ENCODE measurements at places on chromosomes 12 and 14.

DNA sequence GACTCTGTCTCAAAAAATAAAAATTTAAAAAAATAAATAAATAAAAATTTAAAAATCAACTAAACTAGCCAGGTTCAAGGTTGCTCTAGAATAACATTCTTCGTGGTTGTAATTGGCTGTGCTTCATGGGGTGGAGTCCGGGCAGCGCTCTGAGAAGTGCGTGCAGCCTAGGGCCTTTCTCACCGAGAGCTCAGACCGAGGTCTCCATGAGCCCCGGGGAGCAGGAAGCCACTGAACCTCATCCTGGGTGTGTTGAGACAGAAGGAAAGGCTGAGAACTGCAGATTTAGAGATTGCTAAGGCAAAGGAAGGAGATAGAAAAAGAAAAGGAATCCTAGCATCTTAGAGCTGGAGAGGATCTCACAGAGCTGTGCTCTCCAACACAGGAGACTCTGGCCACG lies 14.7 kb downstream of the P2RX4 start:
- peak; percentile 76 for DNase-seq

DNA sequence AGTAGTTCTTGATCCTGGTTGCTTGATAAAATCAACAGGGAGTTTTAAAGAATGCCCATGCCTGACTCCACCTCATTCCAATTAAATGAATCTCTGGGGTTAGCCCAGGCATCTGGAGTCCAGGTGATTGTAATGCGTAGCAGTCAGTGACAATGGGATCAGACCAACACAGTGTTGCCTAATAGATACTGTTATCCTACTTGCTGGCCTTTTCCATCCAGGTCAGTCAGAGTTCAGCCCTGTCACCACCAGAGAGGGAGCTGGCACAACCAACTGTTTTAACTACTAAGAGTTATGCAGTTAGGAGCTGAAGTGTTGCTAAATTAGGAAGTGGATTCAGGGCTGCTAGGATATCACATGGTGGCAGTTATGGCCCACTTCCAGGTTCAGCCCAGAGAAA lies 107.1 kb downstream of the GPR135 start:
- no peak for DNase-seq

GRCh38 chr12:45907955-45908354 lies 82.4 kb downstream of the SCAF11 start:
- DNase-seq: no peak

DNA sequence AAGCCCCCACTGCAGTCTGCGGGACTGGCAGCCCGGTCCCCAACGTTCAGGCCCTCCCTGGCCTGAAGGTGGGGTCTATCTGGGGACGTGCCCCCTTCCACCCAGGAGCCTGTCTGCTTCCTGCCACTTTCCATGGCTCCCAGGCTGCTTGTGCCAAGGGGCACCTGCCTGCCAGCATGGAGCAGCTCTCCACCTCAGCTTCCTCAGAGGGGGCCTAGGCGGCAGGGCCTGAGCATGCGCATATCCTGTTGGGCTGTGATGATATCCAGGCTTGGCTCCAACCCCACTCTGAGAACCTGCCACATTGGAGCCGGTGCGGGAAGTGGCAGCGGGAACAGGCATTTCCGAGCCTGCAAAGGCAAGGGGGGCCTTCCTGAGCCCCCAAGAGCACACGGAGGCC lies 57.4 kb downstream of the FUT8 start:
- DNase-seq: no peak

- peak; percentile 41 for DNase-seq
Observed at GRCh38 chr12:131370791-131371347, 340.0 kb upstream of the SFSWAP start.

GRCh38 chr14:101851736-101852405 lies 90.4 kb downstream of the PPP2R5C start:
- no peak for DNase-seq

- no peak for DNase-seq
Observed at GRCh38 chr14:85112762-85113161, 417.2 kb upstream of the FLRT2 start.

DNA sequence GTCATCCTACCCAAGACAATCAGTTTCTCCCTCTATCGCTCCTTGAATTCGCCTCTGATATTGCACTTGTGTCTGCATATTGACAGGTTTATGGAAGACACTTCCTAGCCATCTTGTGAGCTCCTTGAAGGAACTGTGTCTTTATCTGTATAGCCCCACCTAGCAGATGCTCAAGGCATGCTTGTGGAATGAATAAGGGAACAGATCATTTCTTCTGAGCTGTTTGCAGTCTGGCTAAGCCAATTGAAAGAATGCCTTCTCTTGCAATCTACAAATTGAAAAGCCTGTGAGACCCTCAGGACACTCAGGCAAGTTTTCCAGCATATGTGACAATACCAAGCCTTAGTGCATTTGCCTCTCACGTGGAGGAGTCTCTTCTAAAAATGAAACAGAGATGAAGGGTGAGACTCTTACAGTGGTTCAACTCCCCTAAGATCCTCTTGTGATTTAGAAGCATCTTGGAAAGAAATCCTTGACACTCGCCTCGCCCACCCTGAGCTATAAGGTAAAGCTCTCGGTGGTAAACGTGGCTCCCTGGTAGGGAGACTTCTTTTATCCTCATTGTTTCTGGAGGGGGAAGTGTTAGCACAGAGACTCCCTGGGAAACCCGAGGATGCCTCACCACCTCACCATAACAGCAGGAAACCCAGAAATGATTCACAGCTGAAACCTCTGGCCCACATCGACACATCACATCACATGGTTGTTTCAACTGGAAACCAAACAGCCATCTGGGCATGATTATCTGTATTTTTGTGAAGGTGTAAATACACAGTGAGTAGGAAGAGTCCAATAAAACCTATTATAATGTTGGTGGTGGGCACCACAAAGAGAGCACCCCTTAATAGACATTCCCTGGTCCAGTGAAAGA lies 112.3 kb upstream of the BCL2L14 start:
- peak; percentile 78 for DNase-seq

DNA sequence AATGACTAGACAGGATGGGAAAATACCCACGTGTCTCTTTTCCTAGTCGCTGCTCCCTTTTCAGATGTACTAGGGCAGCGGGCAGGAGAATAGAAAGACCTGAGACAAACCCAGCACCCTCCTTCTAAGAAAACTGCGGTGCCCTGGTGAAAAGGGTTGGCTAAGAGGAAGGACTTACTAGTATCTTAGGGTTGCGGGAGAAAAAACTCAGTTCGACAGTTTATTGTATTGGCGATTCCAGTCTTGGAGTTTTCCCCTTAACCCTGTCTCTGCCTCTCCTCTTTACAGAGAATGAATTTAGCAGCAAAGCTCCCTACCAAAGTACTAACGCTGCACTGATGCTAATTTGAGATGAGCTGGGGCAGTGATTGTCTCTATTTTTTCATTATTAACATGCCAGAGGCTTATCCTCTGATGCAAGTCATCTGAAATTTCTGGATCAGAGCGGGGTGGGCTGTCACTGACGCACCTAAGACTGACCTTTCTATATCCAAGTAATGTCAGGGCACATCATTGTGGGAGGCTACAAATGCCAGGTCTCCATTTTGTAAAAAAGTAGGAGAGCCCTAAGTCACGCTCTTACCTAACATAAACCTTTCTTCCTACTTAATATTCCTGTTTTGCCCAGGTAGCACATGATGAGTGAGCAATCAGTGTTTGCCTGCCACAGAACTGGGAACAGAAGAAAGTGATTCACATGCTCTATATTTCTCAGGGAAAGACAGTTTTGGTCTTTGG lies 916 bp upstream of the PAWR start:
- DNase-seq: no peak

DNA sequence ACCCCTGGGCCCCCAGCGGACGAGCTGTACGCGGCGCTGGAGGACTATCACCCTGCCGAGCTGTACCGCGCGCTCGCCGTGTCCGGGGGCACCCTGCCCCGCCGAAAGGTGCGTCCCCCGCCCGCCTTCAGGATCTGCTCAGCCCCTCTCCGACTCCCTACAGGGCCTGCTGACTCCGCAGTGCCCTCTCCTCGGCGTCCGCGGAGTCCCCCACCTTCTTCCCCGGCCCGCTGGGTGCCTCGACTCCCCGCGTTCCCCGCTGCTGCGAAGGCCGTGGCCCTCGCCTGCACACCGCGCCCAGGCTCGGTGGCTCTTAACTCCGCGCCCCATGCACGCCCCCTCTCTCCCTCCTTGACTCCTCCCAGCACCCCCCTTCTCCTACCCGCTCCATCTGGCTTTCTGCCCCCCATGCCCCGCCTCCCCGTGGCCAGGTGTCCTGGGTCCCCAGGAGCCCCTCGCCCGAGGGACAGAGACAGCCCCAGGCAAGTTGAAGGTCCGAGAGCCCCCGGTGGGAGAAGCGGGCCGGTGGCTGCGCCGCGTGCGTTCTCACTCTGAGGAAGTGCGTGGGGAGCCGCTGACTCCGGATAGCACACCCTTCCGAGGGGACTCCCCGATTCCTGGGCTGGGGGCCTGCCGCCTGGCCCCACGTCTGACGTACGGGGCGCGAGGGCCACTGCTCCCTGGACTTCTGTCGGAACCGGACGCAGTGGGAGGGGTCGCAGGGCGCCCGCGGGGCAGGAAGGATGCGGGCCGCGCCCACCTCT lies 594 bp downstream of the TAMALIN start:
- DNase-seq: peak; percentile 83

GRCh38 chr12:3967556-3968160 lies 94.5 kb upstream of the PARP11 start:
- no peak for DNase-seq

DNA sequence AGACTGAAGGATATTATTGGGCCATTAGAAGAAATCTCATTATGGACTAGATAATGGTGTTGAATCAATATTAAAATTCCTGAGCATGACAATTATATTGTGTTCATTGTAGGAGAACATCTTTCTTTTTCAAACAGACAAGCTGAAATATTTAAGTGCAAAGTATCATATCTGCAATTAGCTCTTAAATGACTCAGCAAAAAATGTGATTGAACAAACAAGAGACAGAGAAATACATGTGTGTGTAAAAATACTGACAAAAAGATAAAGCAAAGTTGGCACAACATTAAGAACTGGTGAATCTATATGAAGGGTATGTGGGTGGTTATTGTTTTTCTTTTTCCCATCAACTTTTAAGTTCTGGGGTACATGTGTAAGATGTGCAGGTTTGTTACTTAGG lies 9.5 kb downstream of the CEP290 start:
- DNase-seq: no peak

DNA sequence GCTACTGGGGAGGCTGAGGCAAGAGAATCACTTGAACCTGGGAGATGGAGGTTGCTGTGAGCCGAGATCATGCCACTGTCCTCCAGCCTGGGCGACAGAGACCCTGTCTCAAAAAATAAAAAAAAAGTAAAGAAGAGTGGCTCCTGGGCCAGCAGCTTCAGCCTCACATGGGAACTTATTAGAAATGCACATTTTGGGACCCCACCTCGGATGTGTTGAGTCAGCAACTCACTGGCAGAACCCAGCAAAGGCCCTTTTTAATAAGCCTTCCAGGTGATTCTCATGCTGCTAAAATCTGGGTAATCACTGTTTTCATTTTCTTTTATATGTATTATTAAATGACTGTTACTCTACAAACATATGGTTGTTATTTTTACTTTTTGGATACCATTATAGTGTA lies 41.6 kb downstream of the TBK1 start:
- DNase-seq: no peak

DNA sequence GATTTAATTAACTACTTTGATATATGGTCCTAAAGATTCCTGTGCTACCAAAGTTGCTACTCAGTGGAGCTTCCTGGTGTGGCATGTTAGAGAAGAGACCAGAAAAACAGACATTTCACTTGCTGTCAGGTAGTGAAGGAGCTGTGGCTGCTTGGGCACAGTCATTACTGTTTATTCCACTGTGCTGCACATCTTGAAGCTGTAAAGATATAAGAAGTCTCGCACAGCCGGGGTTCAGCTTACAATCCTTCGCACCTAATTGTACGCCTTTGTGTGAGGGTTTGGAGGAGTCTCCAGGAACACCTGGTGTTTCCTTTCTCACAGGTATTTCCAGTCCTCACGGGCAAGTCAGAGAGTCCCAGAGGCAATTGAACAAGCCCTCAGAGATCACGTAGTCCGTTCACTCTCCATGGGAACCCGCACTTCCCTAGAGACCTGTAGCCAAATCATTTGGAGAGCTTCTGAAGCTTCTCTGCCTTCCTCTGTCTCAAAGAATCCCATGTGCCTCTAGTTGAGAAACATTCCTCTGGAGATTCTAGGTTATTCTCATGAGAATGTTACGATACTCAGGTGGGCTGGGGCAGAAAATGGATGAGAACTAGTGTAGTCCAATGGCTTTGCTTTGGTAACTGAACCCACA lies 4.1 kb downstream of the EVL start:
- no peak for DNase-seq

- no peak for DNase-seq
Observed at GRCh38 chr12:68886636-68887572, 46.1 kb downstream of the CPM start.
